ENCODE measurements at places on chromosomes 6 and 20.

- no peak for DNase-seq
Measured at GRCh38 chr6:121441477-121441876, 6.0 kb downstream of the GJA1 start.

GRCh38 chr6:127026247-127026646 is 92.2 kb upstream of the RSPO3 start:
- DNase-seq: no peak

DNA sequence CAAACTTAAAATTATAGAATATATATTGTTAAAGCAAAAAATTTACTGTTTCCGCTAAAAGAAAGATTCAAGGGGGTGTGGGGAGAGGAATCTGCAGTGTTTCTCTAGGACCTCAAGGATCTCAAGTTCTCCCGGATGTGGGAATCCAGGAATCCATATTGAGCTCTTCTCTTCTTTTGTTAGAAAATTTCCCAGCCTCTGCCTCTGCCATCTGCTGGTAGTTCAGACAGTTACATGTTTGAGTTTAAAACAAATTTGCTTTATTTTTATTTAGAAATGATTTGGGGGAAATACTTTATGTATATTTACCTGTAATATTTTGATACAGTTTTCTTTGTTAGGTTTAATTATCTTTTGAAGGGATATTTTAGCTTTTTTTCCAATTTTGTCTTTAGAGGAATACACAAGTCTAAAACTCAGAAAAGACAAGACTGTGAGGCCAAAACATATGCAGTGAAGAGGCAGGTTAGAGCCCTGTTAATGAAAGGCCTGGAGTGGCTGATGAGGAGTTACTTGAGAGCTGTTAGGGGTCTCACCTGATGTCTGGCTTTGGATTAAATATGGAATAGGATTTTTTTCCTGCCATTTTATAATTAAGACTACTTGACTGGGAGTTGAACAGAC is 268.8 kb downstream of the ARID1B start:
- DNase-seq: no peak

- DNase-seq: no peak
Measured at GRCh38 chr6:26576929-26577719, 19.6 kb upstream of the ABT1 start.

DNA sequence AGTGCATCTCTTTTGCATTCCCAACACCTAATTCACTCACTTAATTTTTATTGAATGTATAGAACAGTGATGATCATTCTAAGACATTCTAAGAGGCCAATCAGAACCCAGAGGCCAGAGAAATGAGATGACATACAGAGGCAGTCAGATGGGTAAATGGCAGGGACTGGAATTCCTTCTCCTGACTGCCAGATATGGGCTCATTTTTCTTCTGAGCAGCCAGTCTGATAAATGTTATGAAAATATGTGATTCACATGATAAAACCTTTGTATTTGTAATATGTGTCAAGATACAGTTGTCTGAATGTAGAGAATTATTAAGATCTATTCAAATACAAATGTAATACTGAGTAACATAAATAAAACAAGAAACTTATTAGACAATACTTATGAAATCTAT is 277.8 kb downstream of the EPM2A start:
- DNase-seq: no peak

DNA sequence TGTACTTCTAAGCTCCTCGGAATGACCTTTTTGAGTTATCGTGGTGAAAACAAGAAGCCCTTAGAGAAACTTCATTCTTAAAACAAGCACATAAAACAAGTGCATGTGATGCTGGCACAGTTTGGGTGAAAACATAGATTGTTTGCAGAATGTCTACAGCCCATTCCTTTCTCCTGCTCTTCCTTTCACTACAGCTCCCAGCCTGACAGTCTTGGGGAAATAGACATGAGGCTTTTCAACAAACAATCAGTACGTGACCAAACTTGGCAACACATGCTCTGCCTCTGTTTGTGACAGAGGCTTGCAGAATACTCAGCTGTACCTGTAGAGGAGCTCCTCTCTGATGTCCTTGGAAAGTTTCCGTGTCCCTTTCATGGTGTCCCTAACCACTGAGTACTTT is 321.6 kb downstream of the ZFAND3 start:
- no peak for DNase-seq

DNA sequence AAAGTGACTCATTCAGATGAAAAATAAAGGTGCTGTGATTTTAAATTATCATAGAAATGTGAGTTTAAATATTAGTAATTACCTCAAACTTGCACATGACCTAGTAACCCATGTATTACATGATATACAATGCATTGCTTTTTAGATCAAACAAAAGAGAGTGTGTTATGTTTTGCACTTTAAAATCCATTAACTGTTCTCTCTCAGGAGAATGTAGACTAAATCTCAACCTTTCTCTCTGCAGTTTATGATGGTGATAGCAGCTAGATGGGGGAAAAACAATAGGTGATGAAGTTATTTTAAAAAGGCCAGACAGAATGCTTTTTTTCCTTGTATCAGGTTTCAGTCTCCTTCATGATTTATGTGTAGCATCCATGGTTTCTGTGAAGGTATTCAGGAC is 404.4 kb upstream of the RNF217 start:
- no peak for DNase-seq

DNA sequence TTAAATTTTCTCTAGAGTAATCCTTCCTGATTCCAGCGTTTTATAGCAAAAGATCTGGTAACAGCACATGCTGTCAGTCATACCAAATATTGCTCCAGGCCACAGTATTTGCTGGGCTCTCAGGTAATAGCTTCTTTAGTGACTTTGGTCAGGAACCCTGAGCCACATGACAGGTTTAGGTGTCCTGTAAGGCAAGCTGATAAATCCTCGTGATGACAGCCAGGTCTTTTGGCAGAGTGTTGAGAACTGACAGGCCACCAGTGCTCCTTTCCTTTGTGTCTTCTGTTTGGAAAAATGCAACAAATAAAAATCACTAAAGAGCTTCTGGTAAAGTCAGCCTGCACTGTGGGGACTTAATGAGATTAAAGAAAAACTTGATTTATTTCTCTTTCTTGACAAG is 34.6 kb downstream of the PRDM13 start:
- no peak for DNase-seq

- no peak for DNase-seq
Measured at GRCh38 chr6:109296452-109296851, 85.8 kb downstream of the CD164 start.

- DNase-seq: no peak
Measured at GRCh38 chr20:19301843-19302242, 89.4 kb downstream of the SLC24A3 start.

DNA sequence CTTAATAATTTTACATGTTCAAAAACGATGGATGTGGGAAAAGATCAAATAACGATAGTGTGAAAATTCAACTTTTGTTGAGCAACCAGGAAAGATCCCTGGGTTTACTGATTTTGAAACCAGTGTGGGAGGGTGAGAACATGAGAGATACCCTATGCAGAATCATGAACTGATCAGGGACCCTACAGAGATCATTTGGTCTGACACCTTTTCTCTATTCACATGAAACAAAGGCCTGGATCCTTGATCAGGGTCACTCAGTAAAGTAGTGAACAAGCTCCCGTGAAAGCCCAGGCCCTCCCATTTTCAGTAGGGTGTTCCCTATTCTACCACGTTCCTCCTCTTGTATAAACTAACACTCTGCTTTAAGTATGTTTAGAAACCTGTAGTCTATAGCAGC is 60.5 kb upstream of the DUSP22 start:
- DNase-seq: no peak

Measured in posterior cingulate gyrus (tissue), 11 donors.